ENCODE measurements at places on chromosomes 11 and 22.

DNA sequence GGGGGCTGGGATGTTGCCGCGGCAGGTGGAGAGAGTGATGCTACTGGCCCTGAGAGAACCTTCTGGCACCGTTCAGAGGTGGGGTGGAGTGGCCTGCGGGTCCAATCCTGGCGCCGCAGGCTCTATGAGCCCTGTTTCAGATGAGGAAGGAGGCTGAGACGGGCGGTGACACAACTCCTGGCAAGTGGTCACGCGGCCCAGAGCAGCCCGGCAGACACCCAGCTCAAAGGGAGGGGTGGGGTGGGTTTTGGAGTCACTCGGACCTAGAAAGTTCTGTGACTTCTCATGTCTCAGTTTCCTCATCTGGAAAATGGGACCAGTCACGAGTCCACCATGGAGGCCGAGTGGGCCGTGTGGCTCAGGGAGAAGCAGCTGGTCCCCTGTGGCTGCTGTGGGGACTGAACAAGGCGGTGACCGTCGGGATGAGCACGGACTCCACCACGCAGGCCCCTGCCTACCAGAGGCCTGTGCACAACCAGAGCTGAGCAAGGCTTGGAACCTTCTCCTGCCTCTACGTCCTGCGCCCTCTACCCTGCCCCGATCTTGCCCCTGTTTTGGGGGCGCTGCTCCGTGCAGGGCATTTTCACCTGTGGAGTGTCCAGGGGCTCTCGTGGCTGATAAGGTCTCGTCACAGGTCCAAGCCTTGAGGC is 3.7 kb downstream of the TSPO start:
- DNase-seq: peak; percentile 90

- DNase-seq: no peak
Observed at GRCh38 chr11:135033540-135033939, 621.5 kb upstream of the B3GAT1 start.

- no peak for DNase-seq
Observed at GRCh38 chr11:6321356-6321755, 1.1 kb upstream of the CAVIN3 start.

DNA sequence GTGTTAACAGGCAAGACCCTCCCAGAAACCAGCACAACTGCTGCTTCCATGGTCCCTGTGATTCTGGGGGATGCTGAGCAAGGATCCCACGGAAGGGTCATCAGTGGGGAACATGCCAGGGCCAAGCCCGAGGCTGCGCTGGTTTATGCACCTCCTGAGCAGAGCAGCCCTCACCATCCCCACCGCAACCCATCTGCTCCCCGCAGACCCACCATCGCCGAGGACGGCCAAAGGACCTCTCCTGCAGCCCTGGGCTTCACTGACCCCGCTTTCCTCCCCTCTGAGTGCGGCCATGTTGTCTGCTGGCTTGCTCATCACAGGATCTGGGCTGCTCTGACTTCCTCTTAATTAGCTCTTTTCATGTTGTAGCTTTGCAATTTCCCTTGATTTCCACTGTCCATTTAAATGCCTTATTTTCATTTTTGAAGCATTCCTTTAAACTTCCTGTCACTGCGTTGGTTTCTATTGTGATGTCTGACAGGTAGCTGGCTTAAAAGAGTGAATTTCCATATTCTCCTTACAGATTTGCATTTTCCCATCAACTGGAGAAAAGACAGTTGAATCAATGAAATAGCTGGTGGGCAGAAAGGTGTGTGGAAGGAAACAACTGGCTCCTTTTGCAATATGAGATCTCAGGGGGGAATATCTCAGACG is 14.9 kb downstream of the TP53AIP1 start:
- DNase-seq: no peak

- no peak for DNase-seq
Observed at GRCh38 chr11:59941091-59941490, 2.9 kb downstream of the OOSP1 start.

DNA sequence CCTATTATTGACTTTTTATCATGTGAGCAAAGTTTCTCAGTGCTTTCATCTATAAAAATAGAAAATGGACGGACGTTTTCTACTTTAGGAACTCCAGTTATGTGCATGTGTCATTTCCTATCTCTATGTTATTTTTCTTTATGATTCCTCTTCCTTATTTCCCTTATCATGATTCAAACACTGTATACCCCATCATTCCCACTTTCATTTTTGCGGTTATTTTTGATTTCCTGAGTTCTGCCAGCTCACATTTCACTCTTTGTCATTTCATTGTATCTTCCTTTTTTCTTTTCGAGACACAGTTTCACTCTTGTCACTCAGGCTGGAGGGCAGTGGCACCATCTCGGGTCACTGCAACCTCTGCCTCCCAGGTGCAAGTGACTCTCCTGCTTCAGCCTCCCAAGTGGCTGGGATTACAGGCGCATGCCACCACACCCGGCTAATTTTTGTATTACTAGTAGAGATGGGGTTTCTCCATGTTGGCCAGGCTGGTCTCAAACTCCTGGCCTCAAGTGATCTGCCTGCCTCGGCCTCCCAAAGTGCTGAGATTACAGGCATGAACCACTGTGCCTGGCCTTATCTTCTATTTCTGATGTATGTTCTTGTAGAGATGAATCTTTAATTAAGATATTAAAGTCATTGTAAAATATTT is 21.5 kb downstream of the C11orf58 start:
- peak; percentile 14 for DNase-seq

DNA sequence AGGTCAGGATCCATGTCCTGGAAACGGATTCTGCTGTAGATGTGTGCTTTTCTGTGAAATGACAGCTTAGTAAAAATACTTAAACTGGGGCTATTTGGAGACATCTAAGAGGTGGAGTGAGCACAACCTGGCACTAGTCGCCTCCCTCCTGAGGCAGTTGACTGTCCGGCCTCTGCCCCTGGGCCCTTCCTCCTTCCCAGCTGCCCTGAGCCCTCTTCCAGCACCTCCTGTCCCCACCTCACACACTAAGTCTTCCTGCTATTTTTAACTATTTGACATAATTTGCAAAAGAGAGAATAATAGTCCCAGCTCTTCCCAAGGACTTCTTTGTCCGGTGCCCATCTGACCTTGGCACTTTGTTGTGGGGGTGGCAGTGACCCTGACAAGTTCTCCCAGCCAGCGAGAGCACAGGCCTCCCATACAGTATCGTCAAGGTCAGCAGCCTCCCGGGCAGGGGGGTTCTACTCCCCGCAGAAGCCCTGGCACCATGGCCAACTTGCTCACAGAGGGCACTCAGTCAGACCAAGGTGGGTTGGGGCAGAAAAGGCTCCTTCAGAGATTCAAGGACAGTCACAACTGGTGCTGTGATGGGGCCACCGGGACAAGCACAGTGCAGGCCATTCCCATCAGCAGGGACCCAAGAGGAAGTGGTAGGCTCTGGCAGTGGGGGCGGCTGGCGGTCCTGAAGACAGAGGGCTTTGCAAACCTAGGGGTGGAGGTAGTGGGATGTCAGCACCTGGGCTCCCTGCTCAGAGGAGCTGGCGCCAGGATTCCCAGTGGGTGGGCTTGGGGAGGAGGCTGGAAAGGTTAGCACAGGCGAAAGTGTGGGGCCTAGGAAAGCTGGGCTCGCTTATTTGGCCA is 5.5 kb upstream of the NEAT1 start:
- no peak for DNase-seq

DNA sequence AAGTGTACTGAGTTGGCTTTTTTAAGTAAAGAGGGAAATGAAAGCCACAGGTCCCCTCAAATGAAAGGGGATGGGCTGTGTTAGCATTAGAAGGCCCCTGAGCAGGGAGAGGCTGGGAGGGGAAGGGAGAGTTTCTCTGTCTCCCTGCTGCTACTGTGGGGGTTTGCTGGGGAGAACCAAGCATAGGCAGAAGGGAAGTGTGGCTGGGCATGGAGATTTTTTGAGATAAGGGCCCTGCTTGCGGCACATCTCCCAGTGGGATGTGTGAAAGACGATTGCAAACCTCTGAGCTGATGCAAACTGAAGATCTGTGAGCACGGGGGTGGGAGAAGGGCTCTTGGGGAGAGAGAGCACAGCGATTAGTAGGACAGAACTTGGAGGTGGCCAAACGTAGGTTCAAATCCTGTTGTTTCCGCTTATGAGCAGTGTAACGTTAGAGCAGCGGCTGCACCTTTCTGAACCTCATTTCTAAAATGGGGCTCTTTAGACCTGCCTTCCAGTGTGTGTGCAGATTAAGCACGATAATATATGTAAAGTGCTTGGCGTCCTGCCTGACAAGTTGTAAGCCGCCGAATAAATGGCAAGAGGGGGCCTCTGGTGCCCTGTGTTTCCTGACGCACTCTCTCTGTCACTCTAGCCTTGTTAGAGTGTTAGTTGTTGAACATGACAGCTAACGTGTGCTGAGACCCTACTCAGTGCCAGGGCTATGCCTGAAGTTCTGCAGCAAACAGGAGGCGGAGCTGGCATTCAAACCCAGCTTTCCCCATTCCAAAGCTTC is 122.3 kb downstream of the GRIK4 start:
- no peak for DNase-seq

All from inflammatory macrophage treated with lipopolysaccharide for 1 hour (primary cell).